NCI-H187 treated with DMSO at 0.1 percent for 48 hours (cell line): ENCODE measurements at places on chromosomes 13 and 19.
A peak's percentile ranks its signal among the peaks of the same experiment; 100 is the strongest.

- no peak for DNase-seq
Measured at GRCh38 chr19:9054765-9055164, 32.1 kb upstream of the OR1M1 start.

- DNase-seq, result no peak
Measured at GRCh38 chr19:33736158-33736557, 60.5 kb upstream of the KCTD15 start.

- no peak for DNase-seq
Measured at GRCh38 chr19:14563989-14564651, 7.7 kb downstream of the NDUFB7 start.

- DNase-seq, result no peak
Measured at GRCh38 chr13:64551755-64552154, 2678.4 kb downstream of the PCDH9 start.

DNA sequence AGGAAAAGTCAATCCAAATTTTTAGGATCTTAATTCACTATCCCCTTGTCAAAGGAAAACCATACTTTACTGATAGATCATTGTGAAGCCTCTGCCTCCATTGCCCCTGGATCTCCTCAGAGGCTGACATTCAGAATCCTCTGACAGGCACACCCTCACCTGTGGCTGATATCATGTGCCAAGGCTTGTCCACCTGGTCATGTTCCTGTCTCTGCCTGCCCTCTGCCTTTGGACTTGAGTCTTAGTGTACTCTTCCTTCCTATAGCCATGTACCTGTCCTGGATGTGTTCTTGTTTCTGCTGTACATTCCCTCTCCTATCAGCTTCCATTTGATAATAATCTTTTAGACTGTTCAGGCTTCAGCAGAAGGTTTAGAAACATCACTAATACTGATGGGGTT lies 179.4 kb downstream of the TNFSF13B start:
- DNase-seq, result no peak

GRCh38 chr19:55305491-55305890 lies 19.6 kb downstream of the TMEM150B start:
- DNase-seq, result no peak

DNA sequence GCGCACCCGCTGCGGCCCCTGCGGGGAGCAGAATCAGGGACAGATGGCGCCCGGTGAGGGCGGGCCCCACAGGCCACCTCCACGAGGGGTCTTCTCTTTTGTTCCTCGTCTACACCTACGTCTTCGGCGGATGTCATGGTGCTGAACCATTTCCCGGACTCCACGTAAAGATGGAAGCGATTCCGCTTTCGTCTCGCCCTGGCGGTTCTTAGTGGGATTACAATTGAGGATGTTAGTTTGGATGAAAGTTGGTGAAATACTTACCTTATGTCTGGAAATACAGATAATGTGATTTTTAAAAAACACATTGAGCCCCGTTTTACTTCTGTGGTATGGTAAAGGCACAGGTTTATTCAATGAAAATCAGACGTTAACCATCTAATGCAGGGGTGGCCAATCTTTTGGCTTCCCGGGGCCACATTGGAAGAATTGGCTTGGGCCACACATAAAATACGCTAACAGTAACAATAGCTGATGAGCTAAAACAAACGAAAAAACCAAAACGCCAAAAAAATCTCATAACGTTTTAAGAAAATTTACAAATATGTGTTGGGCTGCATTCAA lies 1.4 kb upstream of the ZMYM5 start:
- no peak for DNase-seq

DNA sequence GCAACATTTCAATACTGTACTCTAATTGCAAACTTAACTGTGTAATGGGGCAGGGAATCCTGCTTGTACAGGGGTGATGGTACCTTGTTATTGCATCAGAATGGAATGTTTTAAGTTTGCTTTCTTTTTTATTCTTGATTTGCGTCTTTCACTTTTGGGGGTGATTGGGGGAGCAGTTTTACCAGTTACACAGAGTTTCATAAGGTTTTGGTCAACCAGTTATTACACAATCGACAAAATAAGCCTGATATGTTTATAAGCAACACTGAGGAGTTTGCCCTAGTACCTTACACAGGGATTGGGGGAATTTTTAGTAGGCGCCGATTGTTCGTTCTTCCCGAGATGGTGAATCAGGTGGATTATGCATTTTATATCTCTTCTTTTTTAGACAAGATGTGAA lies 2.7 kb downstream of the KLF5 start:
- no peak for DNase-seq

- no peak for DNase-seq
Measured at GRCh38 chr13:67549331-67549730, 319.2 kb upstream of the PCDH9 start.

DNA sequence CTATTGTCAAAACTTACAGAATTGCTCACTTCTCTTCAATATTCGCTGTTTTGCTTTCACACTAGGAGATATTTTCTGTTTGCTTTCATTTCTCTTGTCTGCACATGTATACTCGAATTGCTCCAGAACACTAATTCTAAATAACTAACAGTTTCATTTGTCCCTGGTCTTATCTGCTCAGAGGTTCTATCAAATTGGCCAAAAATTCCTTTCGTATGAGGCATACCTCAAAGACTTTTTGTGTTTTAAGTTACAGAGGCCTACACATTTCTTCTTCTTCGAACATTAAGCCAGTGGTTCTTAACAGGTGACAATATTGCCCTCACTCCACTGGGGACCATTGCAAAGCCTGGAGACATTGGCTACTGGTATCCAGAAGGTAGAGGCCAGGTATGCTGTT lies 1314.6 kb downstream of the EFNB2 start:
- DNase-seq, result no peak

DNA sequence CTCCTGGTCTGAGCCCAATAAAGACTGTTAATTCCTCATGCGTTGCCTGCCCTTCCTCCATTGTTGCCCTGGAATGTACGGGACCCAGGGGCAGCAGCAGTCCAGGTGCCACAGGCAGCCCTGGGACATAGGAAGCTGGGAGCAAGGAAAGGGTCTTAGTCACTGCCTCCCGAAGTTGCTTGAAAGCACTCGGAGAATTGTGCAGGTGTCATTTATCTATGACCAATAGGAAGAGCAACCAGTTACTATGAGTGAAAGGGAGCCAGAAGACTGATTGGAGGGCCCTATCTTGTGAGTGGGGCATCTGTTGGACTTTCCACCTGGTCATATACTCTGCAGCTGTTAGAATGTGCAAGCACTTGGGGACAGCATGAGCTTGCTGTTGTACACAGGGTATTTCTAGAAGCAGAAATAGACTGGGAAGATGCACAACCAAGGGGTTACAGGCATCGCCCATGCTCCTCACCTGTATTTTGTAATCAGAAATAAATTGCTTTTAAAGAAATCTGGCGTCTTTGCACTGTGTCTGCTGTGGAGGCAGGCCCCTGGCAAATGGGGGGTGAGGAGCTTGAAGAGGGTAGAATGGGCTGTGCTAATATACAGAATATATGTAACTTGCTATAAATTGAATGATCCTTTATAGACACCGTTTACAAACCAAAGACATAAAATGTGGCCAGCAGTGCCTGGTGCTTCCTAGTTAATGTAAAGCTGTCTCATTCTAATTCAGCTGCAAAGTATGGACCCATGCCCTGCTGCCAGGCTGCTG lies 4.2 kb upstream of the RPS11 start:
- no peak for DNase-seq

DNA sequence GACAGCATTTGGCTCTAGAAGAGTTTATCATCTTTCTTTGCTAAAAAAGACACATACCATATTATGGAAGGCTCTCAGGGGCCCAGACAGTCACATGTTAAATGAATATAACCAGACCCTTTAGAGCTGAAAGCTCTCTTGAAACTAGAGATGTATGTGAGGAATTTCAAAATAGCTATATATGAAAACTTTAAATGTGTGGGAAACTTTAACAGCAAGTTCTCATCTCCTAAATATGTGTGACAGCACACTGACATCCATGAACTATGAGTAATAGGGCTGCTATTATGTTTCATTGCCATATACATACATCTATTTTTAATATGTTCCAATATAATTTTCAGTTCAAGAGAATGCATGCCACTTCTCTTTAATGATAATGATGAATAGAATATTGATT lies 509.5 kb downstream of the GPC6 start:
- DNase-seq, result no peak

DNA sequence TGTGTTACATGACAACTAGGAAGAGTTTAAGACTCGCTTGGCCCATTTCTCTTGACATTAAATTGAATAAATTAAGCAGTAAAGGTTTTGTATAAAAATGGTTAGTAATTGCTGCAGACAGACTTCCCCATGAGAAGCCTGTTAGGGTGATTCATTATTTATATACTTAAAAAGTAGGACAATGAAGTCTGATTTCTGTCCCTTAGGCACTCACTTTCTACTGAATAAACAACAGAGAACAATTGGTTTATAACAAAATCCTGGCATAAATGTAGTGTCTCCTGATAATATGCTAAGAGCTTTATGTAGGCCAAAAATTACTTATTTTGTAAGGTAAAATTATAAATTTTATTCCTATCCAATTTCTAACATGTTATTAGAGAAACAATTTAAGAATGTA lies 2138.5 kb upstream of the PCDH20 start:
- DNase-seq, result no peak

DNA sequence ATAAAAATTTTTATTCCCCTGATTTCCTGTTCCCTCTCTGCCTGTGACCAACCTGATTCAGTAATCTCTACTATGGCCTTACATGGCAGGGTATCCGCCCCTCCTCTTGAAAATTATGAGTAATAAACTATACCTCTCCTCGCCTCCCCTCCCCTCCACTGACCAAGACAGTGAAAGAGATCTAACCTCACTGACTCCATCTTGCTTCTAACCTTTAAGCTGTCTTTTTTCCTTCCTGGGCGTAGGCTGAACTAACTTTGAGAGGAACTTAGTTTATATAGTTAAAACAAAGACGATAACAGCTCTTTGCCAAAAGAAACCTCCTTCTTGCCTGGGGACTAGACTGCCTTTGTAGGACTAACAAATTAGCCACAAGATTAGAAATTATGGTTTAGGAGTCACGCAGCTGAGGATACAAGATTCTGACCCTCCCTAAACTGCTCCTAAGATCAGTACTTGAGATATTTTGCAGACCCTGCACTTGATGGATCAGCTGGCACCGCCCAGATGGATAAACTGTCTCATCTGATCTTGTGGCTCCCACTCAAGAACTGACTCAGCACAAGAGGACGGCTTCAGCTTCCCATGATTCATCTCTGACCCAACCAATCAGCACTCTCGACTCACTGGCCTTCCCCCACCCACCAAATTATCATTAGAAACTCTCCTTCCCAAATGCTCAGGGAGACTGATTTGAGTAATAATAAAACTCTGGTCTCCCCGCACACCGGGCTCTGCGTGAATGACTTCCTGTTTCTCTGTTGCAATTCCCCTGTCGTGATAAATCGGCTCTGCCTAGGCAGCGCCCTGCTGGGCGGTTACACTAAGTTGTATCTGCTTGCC lies 187.1 kb downstream of the TDRD3 start:
- DNase-seq, result no peak

- no peak for DNase-seq
Measured at GRCh38 chr13:50998326-50998725, 88.7 kb downstream of the RNASEH2B start.

- peak; percentile 80 for DNase-seq
Measured at GRCh38 chr19:2235381-2236063, 607 bp downstream of the PLEKHJ1 start.

- no peak for DNase-seq
Measured at GRCh38 chr19:5053661-5054060, 84.7 kb downstream of the KDM4B start.

- DNase-seq, result no peak
Measured at GRCh38 chr19:58033741-58034476, at the start of gene ZSCAN1. Gene ZSCAN1 (plus strand): TSS chr19:58034025. CDS start chr19:58037837, 3,812 bp downstream.
